ENCODE measurements at places on chromosomes 13 and 19. TPM values are rescaled to one million over a fixed set of nuclear protein-coding genes. Genes with fewer than 3 reads are reported as not detected.

The RGL3 gene
- not detected for total RNA-seq

The ZNF491 gene
- 0.58 TPM for total RNA-seq

The FFAR3 gene
- 0.12 TPM for total RNA-seq

The SHFL gene
- total RNA-seq, result 36.9 TPM

The CATSPERD gene
- not detected for total RNA-seq

The ICAM4 gene
- 4.1 TPM for total RNA-seq

The GZMM gene
- 0.23 TPM for total RNA-seq

The EDDM13 gene
- not detected for total RNA-seq

The MBD3L2 gene
- total RNA-seq, result not detected

The TTC9B gene
- total RNA-seq, result not detected

The CEACAM3 gene
- not detected for total RNA-seq

The ZNF625 gene
- total RNA-seq, result 5.8 TPM

The FFAR2 gene
- total RNA-seq, result not detected

The LILRB4 gene
- total RNA-seq, result not detected

The EPSTI1 gene
- total RNA-seq, result 10.5 TPM

The EDNRB gene
- 2.6 TPM for total RNA-seq

The OR7A5 gene
- total RNA-seq, result not detected

The FARP1 gene
- total RNA-seq, result 11.4 TPM

The ZNF709 gene
- 0.68 TPM for total RNA-seq

The UGGT2 gene
- total RNA-seq, result 22.2 TPM

The TINCR gene
- not detected for total RNA-seq

The TEX26 gene
- not detected for total RNA-seq

The MAMSTR gene
- 3.8 TPM for total RNA-seq

The CDX2 gene
- total RNA-seq, result not detected

The CD37 gene
- not detected for total RNA-seq

The NLRP5 gene
- total RNA-seq, result not detected

The RYR1 gene
- 2.0 TPM for total RNA-seq

The PDX1 gene
- not detected for total RNA-seq

The MADCAM1 gene
- total RNA-seq, result not detected

The CYP2S1 gene
- 0.09 TPM for total RNA-seq

The NLRP9 gene
- total RNA-seq, result not detected

The ZNF563 gene
- total RNA-seq, result 3.7 TPM

The CASP14 gene
- total RNA-seq, result not detected

The MEF2B gene
- not detected for total RNA-seq

The COPE gene
- 200 TPM for total RNA-seq

The FCER2 gene
- not detected for total RNA-seq

The YJEFN3 gene
- 0.17 TPM for total RNA-seq

The ZNF486 gene
- total RNA-seq, result 4.0 TPM

The ZNF208 gene
- total RNA-seq, result 0.70 TPM

The CEACAM4 gene
- not detected for total RNA-seq

The CEACAM8 gene
- total RNA-seq, result not detected

The B3GNT8 gene
- total RNA-seq, result 1.6 TPM

The SIGLEC8 gene
- total RNA-seq, result not detected

The ELSPBP1 gene
- total RNA-seq, result not detected

The STARD13 gene
- total RNA-seq, result 9.1 TPM

The CPB2 gene
- not detected for total RNA-seq

The SIGLEC5 gene
- not detected for total RNA-seq

The HSD17B14 gene
- total RNA-seq, result 14.9 TPM

The SKA3 gene
- 2.1 TPM for total RNA-seq

The PBX4 gene
- total RNA-seq, result 1.5 TPM

The PLPP2 gene
- 2.6 TPM for total RNA-seq

The CCNA1 gene
- total RNA-seq, result 0.12 TPM

The FAM216B gene
- total RNA-seq, result not detected

All from pericardium fibroblast (primary cell).